ENCODE measurements at places on chromosomes 1 and 21.

- no peak for DNase-seq
Measured at GRCh38 chr21:25858325-25858724, 123.6 kb downstream of the GABPA start.

- DNase-seq = no peak
Measured at GRCh38 chr1:91053630-91054029, 31.8 kb upstream of the ZNF644 start.

GRCh38 chr1:96361961-96362360 is 359.6 kb upstream of the PTBP2 start:
- DNase-seq = no peak

- DNase-seq = no peak
Measured at GRCh38 chr1:4837031-4837600, 182.7 kb downstream of the AJAP1 start.

DNA sequence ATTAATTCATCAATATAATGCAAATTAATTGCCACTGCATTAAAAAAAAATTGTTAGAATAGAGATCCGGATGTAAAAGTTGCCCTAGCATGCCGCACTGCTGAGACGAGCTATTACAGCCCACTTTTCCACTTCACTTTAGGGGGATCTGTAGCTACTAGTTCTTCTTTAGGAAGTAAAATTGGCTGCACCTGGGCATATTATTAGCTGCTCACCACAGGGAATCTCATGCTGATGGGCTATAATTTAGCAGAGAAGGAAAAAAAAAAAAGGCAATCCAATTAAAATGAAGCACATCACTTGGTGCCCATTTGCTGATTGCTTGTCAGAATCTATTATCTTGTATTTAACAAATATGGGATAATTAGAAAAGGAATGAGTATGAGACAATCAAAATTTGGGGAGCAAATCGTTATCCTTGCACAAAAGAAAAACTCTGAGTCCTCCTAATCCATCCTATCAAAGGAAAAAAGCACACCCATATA is 233.4 kb downstream of the DSCAM start:
- no peak for DNase-seq

DNA sequence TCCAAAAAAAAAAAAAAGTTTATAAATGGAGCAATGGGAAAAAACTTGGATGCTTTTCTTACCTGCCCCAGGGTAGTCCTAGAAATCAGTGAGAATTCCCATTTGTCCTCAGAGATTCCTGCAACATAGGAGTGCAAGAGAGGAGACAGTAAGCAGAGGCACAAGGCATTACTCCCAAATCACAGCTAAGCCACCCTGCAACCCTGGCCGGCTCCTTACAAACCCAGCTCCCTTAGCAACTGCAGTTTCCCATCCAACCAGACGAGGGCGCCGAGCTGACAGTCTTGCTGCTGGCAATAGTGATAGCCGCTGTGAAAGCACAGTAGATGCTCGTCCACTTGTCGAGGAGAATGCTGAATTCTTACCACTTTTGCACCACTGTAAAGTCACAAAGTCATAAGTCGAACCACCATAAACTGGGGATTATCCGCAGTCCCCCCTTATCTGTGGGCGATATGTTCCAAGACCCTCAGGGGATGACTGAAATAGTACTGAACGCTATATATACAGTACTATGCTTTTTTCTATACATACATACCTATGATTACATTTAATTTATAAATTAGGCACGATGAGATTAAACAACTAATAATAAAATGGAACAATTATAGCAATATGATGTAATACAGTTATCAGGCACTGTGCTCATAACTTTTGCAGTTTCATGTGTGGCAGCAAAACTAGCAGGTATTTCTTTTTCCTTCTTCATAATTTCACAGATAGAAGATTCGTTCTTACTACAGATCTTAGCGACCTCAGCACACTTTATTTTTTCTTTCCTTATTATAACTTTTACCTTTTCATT is 6.0 kb upstream of the PITHD1 start:
- DNase-seq = peak; percentile 85

DNA sequence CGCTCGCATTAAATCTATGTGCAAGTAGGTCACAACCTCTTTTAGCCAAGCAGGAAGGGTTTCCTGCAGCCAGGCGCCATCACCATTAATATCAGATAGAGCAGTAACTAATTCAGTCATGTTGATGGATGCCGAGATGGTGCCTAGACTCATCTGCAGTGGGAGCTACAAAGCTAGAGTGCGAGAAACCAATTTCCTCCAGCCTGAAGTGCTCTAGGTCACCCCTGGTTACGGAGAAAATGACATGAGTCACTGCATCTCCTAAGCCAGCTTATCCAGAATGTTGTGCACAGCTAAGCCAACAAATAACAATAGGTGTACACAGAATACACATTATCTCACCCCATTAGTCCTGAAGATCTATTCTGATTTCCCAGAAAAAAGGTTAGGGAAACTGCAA is 36.0 kb downstream of the OVAAL start:
- no peak for DNase-seq

GRCh38 chr1:48182439-48182838 is 40.1 kb upstream of the SLC5A9 start:
- no peak for DNase-seq

GRCh38 chr21:33762803-33763581 is 120.7 kb downstream of the ITSN1 start:
- DNase-seq = no peak

DNA sequence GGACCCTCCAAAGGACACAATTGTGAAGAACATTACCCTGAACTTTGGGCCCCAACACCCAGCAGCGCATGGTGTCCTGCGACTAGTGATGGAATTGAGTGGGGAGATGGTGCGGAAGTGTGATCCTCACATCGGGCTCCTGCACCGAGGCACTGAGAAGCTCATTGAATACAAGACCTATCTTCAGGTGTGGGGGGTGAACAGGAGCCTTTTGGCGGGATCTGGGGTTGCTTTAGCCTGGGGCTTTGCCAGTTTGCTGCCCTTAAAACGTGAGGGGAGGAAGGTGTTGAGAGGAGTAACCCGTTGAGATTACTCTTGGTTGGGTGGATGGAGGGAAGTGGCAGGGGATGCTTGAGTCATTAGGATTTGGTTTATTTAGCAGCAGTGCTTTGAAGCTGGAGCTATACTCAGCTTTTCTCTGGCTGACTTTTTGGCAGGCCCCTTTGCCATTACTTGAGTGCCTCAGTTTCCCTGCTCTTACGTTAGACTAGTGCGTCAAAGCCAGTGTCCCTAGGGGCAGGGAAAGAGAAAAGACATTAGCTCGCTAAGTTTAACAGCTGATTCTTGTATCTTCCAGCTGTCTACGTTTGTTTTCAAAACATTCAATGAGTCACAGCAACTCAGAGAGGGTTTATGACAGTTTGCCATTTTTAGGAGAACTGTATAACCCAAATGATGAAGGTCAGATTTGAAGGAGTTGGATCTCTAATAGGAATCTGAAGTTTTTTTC is 4.4 kb downstream of the NDUFS2 start:
- no peak for DNase-seq

GRCh38 chr1:215889871-215890270 is 322.8 kb downstream of the KCTD3 start:
- DNase-seq = no peak

- peak; percentile 6 for DNase-seq
Measured at GRCh38 chr21:43842742-43843141, 22.3 kb upstream of the AGPAT3 start.

- no peak for DNase-seq
Measured at GRCh38 chr1:12450756-12451559, 167.1 kb downstream of the DHRS3 start.

DNA sequence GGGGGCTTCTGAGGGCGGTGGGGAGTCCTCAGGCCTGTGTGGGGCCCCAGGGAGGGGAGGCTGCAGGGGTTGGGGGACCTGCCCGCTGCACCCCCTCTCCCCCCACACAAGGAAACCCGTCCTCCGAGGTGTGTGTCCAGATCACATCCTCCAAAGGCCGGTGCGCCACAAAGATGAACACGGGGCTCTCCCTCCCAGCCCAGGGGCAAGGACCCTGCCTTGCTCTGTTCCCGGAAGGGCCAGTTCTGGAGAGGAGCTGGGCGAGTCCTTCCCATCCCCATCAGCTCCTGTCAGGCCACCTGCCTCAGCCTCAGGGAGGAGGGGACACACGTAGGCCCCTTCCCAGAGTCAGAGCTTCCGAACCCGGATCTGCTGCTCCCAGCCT is 2.5 kb upstream of the TTLL10 start:
- no peak for DNase-seq

GRCh38 chr1:191043066-191043465 is 565.4 kb upstream of the BRINP3 start:
- no peak for DNase-seq

- peak; percentile 42 for DNase-seq
Measured at GRCh38 chr1:39268112-39268581, 63.7 kb downstream of the MACF1 start.

DNA sequence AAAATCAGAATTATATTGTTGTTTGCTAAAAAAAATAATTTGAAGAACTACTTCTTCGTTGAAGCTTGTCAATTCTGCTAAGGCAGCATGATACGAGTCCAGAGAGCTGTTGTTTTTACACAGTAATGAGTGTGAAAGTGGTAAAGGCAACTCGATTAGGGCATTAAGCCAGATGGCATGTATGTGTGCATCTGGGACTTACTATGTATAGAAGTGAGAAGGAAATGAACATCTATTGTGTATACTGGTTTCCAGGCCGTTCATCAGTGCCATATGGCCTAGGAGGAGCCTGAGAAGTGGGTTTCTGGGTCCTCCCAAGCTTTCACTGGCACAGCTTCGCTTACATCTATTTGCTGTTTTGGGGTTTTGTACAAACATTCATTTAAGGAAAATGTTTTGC is 5.7 kb downstream of the CTPS1 start:
- DNase-seq = no peak

- no peak for DNase-seq
Measured at GRCh38 chr1:197782722-197783360, 7.6 kb upstream of the DENND1B start.

GRCh38 chr1:116224561-116224960 is 113.4 kb downstream of the MAB21L3 start:
- no peak for DNase-seq

DNA sequence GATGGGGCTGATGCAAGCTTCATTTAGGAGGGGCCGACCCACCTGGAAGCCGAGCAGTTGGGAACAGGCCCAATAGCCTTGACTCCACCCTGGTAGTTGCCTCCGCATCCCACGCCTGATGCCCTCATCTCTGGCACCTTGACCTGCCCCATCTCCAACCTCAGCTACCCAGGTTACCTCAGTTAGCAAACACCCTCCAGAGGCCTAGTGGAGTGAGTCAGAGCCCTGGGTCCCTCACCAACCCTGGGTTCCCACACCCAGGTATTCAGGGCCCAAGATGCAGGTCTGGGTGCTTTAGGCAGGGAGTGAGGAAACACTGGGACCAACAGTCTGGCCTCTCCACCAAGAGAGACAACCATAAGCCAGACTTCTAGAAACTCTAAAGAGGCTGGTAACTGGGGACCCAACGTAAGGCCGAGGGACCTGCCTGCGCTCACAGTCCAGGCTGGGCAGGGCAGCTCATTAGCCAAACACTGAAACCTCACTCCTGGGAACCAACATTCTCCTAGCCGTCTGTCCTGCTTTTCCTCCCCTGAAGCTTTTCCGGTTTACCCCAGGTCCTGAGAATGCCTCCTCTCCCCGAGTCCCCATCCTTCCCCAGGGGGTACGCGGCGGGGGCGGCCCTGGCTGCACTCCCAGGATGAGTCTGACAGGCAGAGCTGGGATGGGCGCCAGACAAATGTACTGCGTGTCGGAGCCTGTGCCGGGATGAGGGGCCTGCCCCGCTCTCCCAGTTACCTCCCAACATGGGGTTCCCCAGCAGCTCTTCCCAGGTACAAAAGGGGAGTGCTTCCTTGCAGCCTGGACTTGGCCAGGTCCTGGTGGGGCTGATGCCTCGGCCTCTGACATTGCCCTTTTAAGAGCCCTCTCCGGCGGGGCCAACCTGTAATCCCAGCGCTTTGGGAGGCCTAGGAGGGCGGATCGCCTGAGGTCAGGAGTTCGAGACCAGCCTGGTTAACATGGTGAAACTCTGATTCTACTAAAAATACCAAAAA is 8.9 kb upstream of the CELSR2 start:
- no peak for DNase-seq

- DNase-seq = no peak
Measured at GRCh38 chr1:157193219-157193618, 55.0 kb upstream of the ETV3 start.

DNA sequence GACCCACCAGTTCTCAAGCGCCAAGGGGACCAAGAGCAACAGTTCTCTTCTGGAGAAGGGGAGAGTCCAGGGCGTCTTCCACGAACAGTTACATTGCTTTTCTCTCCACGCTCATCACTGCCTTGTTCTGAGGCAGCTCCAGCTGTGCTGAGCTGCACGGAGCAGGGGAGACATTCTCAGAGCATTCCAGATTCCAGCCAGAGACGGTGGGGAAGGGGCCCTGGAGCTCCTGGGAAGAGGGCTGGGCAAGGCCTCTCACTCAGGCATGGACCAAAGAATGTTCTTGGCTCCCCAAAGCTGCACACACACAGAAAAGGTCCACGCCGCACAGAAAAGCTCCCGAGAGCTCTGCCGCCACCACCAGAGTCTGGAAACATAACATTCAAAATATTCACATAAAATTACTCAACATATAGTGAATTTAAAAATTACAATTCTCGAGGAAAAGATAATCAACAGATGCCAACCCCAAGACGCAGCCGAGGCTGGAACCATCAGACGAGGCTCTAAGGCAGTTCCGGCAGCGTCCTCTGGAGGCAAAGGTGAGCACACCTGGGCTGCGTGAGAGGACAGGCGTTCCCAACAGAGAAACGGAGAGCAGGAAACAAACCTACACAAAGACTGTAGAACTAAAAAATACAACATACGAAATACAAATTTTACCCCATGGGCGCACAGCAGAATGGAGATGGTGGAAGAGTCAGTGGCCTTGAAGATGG is 40.5 kb downstream of the UBE2G2 start:
- DNase-seq = no peak

DNA sequence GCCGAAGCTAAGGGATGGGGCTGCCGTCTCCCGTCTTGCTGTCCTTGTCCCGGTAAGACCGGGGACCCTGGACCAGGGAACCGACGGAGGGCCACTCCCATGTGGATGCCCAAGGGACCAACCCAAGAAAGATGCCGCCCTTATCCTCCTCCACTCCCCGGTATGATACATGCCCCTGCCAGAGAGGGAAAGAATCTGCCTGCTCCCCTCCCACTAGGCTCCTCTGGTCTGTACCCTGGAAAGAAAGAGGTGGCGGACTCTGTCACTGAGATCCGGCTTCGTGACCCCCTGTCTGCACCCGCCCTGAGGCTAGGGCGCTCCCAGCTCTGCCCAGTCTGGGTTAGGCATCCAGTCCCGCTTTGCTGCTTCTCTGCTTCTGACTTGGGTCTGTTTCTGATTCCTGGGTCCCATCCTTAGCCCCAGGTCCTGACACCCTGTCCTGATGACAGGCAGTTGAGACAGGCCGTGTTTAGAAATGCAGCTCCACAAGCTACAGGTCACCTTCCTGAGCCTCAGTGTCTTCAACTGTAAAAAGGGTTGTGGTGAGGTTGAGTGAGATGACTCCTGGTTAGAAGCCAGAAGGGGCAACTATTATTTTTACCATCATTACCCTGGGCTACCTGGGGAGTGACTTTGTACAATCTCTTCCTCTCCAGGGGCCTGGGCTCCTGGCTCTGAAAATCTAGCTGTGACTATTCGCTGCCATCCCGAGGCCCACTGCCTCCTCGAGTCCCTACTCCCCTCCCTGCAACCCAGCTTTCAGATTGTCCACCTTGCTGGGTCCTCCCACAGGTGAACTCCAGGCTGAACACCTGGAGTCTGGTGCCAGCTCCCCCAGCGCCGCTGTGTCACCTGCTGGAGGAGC is 3.7 kb downstream of the MATN1 start:
- peak; percentile 27 for DNase-seq

- DNase-seq = no peak
Measured at GRCh38 chr21:15421441-15421881, 308.3 kb upstream of the USP25 start.

GRCh38 chr1:15154480-15155036 is 1.0 kb downstream of the TMEM51 start:
- DNase-seq = no peak

Measured in CD4-positive, alpha-beta memory T cell (primary cell).